ENCODE measurements at places on chromosomes 1 and 21.
A peak's percentile ranks its signal among the peaks of the same experiment; 100 is the strongest.

- no peak for DNase-seq
These were observed 35.8 kb downstream of the CRYAA start for GRCh38 chr21:43204638-43205037.

DNA sequence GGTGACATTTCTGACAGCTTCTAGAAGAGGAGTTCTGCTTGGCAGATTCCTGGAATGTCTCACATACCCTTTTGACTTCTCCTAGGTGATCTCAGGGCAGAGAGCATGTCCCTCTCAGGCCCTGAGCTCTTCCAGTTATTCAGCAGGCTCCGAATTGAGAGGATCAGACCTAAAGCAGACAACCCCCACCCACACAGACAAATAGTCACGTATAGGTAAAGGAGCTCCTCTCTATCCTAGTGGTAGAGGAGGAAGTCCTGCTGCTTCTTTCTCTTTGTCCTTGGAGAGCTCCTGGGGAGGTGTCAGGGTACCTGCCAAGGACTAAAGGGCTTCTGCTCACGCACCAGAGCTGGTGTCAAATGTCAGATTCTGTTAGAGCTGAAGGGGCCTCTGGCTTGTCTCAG lies 128.1 kb downstream of the IER5 start:
- DNase-seq: no peak

GRCh38 chr1:218492874-218493273 lies 147.7 kb downstream of the TGFB2 start:
- peak; percentile 61 for DNase-seq

DNA sequence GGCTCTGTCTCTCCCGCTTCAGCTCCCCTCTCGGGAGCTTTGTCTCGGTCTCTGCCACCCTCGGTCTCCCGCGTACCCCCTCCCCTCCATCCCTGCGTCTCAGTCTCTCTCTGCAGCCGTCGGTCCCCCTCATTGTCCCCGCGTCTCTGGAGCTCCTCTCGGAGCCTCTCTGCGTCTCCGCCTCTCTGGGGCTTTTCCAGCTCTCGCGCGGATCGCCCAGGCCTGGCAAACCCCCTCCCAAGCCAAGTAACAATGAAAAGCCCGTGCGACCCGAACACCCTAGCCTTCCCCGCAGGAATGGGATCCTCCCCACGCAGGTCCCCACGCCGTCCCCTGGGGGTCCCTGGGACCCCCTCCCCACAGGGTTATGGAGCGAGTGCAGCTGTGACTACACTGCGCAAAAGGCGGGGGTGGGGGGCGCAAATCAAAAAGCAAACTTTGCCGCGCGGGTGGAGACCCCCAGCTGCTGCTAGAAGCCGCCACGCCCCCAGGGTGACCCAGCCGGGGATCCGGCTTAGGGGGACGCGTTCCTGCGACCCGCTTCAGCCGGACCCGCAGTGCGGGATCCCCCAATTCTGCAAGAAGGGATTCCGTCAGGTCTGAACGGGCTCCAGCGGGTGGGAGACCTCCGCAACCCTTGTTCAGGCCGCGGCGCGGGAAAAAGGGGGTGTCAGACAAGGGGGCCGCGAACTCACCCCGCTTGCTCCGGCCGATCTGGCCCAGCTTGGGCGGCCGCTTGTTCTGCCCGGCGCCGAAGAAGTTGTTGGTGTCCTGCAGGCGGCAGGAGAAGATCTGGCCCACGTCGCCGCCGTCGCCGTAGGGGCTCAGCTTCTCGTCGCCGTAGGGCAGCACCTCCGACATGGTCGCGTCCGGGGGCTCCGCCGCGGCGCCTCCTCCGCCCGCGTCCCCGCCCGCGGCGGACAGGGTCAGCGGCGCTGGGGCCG lies 1.2 kb downstream of the CAMK2N1 start:
- peak; percentile 21 for DNase-seq

DNA sequence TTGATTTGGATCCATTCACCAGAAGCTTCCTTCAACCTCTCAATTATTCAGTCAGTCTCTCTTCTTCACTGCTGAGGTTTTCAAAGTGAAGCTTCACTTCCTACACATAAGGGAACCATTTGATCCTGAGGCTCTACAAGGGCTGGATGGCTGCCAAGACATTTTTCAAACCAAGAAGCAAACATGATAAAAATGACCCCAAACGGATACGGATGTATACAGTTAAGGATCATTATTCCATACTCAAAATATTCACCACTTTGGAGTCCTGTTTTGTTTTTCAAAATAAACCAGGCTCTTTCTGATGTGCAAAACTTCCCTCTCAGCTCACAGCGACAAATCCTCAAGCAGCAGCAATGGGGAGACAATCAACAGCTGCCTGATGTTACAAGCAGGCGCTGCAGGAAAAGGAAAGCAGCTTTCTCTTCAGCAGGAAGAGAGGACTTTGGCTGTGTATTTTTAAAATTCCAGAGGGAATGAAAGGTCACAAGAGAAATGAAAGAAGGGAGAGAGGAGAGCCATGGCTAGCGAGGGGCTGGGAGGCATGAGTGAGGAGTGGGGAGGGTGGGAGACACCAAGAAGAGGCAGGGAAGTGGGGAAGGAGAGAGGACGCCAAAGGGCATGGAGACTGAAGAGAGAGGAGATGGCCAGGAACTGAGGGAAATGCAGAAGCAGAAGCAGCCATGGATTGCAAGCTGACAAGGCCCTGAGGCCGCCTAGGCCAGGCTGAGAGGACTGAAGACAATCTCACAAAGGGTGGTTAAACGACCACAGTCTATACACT lies 145.4 kb downstream of the SLC45A1 start:
- peak; percentile 86 for DNase-seq

DNA sequence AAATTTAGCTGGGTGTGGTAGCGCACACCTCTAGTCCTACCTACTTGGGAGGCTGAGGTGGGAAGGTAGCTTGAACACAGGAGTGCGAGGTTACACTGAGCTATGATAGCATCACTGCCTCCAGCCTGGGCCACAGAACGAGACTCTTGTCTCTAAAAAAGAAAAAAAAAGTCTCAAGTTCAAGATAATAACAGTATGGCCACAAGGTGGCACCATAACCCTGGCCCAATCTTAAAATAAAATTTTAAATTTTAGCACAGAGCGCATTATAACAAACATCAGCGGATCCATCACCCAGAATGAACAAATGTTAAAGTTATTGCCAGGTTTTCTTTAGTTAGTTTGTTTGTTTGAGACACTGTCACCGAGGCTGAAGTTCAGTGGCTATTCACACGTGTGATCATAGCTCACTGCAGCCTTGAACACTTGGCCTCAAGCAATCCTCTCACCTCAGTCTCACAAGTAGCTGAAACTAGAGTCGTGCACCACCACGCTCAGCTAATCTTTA lies 2.9 kb upstream of the HTR6 start:
- peak; percentile 40 for DNase-seq

- DNase-seq: no peak
These were observed 60.6 kb downstream of the DYRK1A start for GRCh38 chr21:37427221-37427620.

DNA sequence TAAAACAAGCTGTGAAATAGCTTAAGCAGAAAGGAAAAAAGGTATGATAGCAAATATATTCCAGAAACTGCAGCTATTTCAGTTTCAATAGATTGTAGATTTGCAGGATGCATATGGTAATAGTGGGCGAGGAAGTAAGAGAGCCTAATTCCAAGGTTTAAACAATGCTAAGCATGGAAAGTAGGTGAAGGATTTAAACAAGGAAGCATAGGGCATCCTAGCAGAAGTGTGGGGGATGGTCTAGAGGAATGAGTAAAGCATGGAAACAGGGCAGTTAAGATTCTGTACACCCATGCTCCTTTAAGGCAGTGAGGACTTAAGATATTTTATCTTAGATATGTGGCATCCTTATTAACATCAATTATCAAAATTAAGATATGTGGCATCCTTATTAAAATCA lies 2.6 kb downstream of the IVNS1ABP start:
- no peak for DNase-seq

DNA sequence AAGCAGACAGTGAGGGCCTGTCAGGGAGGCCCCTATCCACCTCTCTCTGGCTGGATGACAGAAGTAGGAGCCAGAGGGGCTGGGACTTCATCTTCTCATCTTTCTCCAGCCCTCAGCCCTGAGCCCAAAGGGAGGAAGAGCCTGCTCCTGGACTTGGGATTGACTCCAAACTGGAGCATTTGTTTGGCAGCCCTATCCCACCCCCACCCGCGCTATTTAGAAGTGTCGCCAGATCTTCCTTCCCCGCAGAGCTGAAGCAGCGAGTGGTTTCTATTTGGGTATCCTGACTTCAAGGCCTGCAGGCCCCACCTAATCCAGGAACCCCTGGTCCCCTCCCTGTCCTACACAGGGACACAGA lies 9.6 kb downstream of the NES start:
- peak; percentile 38 for DNase-seq

GRCh38 chr21:26554365-26554764 lies 18.7 kb downstream of the CYYR1 start:
- DNase-seq: no peak

DNA sequence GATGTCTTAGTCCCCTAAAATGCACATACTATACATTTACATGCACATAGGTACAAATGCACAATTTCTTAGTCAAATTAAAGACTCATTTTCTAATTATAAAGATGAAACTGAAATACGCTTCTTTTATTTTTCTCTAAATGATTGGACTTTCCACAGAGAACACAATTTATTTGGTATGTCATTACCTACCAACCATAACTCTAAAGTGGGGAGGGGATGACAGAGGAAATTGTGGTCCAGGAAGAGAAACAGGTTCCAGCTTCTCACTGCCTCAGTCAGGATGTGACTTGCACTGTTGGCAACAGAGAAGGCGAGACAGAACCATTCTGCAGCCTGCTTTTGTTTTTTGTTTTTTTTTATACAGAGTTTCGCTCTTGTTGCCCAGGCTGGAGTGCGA lies 1189.2 kb downstream of the PLA2G4A start:
- DNase-seq: no peak

DNA sequence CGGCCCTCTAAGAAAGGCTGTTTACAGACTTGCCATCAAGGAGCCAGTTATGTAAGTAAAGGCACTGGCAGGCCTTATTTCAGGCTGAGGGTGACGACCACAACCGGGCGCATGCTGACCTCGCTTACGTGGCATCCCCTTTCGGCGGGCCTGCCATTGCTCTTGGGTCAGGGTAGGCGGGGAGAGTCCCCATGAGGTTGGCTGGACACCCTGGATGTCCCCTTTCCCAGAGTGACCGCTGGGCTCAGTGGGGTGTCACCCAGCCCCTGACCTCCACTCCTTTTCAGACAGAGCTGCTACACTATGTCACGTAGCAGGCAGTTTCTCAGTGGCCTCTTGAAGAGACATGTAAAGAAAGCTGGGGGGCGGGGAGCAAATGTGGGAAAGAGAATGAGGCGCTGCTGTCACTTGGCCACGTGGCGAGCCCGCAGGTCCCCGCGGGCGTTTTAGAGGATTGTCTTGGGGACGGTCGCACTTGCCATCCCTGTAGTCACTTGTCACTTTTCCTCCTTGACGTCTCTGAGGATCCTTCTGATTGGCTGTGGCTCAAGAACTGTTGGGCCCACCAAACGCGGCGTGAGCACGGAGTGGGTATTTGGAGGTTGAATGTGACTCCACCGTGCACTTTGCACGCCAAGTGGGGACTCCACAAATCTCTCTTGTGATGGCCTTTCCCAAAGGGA lies 42.2 kb downstream of the SLC37A1 start:
- no peak for DNase-seq

GRCh38 chr1:58189453-58189852 lies 357.1 kb downstream of the OMA1 start:
- DNase-seq: no peak

GRCh38 chr1:14635421-14635820 lies 36.9 kb downstream of the KAZN start:
- no peak for DNase-seq

DNA sequence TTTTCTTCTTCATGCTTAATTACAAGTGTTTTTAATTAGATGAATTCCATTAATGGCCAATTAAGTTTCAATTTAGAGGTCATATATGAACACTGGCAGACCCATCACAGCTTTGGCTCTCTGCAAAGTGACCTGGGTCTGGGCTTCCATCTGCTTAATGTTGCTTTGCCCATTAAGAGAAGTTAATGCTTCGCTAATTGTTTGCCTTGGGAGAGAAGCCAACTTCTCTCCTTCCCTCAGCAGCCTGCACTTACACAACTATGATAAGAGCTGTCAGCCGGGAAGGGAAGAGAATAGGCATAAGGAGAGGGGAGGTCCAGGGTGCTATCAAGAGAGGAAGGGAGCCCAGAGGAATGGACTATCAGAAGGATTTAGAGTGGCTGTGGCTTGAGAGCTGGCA lies 29.0 kb upstream of the CCDC190 start:
- DNase-seq: no peak

- DNase-seq: no peak
These were observed 3.9 kb downstream of the CNTN2 start for GRCh38 chr1:205046870-205047269.

DNA sequence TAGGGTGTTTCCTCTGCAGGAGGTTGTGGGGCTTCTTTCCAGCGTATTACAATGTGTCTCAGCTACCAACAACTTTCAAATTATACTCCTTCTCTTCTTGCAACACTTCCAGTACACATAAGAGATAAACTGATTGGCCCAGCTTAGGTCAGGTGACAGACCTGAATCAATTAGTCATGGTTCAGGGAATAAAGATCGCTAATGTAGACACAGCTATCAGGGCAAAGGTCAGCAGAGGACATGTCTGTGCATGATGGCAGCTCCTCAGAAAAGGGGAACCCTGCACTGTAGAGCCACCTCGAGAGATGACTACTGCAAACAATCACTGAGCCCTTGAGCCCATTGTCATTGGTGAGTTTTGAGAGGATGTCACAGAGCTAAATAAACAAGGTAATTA lies 36.8 kb upstream of the PKN2 start:
- DNase-seq: no peak

DNA sequence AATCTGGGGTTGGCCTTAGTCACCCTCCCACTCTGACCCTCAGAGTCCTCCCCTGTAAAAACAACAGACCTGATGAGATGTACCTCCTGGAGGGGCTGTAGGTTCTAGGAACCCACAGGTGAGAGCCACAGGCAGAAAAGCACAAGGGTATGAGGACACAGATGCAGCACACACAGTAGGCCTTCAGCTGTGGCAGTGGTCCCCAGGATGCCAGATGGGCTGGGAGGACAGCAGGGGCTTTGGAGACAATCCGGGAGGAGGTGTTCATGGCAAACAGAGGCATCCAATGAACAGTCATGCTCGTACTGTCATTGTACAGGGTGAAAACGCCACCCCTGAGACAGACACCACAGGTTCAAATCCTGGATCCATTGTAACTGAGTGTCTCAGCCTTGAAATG lies 463.1 kb downstream of the MATN1 start:
- DNase-seq: no peak

- no peak for DNase-seq
These were observed 7.4 kb upstream of the LRRN2 start for GRCh38 chr1:204692841-204693356.

DNA sequence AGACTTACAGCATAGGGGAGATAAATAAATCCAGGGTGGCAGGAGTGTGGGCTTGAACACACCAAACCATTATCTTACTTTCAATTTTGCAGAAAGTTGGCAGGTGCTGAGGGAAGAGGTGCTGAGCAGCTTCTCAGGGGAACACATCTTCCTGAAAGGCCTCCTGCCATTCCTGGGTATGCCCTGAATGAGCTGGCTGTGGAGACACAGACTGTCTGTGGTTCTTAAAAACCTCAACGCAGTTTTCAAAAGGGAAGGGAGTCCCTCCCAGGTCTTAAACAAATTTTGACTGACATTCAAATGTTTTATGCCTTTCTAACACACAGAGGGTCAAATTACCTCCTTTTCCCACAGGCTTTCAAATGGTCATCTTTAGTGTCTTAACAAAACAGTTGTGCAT lies 166.9 kb downstream of the TNFSF18 start:
- DNase-seq: no peak

All from fibroblast of skin of right biceps (primary cell).